Retina (tissue), 1 donor: ENCODE measurements at places on chromosomes 2 and 18.

GRCh38 chr2:61538920-61539520, 864 bp upstream of the XPO1 start:
- DNase-seq, result no peak

- DNase-seq, result no peak
Observed at GRCh38 chr2:64141674-64142405, 2.4 kb downstream of the PELI1 start.

- no peak for DNase-seq
Observed at GRCh38 chr18:77118256-77119090, 14.1 kb downstream of the MBP start.

GRCh38 chr18:47313901-47314300, 62.4 kb upstream of the SKOR2 start:
- DNase-seq, result no peak

- no peak for DNase-seq
Observed at GRCh38 chr18:79058007-79058406, 11.2 kb upstream of the ATP9B start.

- no peak for DNase-seq
Observed at GRCh38 chr2:105417857-105418436, 19.1 kb upstream of the FHL2 start.

- DNase-seq, result no peak
Observed at GRCh38 chr18:8603663-8604520, 5.3 kb upstream of the RAB12 start.

DNA sequence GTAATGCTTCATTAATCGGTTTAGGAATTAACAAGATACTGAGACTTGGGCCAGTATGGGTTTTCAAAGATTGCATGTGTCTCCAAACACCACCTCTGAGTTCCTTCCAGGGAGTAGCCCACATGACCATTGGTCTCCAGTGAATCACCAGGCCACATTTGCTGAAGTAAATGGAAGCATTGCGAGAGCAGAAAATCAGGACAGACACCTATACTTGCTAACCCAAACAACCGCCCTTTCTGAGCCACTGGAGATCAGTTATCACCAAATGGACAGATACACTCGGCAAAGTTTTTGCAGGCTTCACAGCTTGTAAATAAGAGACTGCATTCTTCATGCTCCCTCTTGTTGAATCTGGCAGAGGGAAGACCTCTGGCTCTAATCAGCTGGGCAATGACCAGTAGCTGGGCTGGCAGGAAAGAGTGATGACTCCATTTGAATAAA, 40.9 kb downstream of the GATA6 start:
- DNase-seq, result no peak

GRCh38 chr2:216557413-216557812, 58.8 kb downstream of the RPL37A start:
- DNase-seq, result no peak

- DNase-seq, result no peak
Observed at GRCh38 chr18:46477425-46478011, 179.5 kb downstream of the LOXHD1 start.

DNA sequence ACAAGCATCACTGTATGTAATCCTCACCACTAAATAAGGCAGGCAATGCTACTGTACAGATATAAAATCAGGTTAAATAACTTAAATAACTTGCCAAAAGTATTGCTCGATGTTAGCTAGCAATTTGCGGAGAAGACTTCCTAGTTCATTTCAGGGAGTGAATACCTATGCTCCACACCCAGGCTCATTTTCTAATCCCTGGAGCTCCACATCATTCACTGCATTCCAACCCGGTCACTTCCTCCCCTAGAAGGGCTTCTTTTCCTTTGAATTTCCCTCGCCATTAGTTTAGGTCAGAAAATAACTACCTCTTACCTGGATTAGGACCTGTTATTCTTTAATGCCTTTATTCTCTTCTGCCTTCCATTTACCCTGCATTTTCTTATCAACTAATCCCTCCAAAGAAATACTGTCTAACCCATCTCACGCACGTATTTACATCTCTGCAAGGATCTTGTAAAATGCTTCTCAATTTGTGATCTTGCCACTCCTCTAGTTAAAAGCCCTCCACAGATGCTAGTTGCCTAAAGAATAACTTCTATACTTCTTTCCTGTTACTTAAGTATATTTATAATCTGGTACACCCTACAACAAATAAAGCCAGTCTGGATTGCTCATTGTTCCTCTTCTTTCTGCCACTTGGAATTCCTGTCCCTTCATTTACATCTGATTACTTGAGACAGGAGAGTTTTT, 599.8 kb downstream of the NRXN1 start:
- DNase-seq, result no peak

- no peak for DNase-seq
Observed at GRCh38 chr2:42796427-42797248, 4.3 kb upstream of the HAAO start.

- DNase-seq, result no peak
Observed at GRCh38 chr2:173457366-173457765, 102.7 kb downstream of the CDCA7 start.

- no peak for DNase-seq
Observed at GRCh38 chr2:45570671-45571334, 40.3 kb downstream of the SRBD1 start.

DNA sequence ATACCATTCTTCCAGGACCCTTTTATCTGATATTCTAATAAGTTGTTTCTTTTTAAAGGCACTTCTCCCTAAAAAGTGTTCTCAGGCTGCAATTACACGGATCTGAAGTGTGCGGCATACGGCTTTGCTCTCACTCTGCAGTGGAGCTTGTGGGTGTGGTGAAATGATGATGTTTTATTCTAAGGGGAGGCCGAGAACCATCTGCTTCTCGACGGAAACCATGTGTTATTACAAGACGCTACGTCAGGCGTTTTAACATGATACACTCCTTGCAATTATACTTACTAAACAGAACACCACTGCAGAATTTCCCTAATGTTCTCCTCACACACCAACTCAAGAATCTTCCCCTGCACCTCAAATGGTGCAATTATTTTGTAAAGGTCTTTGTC, 34.9 kb upstream of the CTDP1 start:
- no peak for DNase-seq

- no peak for DNase-seq
Observed at GRCh38 chr2:24815171-24815570, 21.9 kb downstream of the CENPO start.

DNA sequence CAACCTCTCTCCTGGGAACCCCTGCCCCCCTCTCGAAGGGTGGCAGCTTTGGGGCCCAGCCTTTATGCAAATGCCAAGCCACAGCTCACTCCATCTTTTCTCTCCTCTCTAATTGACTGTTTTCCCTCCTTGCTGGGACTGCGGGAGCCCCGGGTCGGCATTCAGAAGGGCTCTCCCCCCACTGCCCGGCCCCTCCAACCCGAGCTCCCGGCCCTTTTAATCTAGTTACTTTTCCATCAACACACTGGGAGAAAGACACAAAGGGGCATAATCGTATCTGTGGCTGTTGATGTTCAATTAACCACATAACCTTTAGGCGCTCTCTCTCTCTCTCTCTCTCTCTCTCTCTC, 95.4 kb downstream of the INHBB start:
- peak; percentile 51 for DNase-seq

- DNase-seq, result no peak
Observed at GRCh38 chr2:26456440-26457250, 21.3 kb downstream of the OTOF start.

DNA sequence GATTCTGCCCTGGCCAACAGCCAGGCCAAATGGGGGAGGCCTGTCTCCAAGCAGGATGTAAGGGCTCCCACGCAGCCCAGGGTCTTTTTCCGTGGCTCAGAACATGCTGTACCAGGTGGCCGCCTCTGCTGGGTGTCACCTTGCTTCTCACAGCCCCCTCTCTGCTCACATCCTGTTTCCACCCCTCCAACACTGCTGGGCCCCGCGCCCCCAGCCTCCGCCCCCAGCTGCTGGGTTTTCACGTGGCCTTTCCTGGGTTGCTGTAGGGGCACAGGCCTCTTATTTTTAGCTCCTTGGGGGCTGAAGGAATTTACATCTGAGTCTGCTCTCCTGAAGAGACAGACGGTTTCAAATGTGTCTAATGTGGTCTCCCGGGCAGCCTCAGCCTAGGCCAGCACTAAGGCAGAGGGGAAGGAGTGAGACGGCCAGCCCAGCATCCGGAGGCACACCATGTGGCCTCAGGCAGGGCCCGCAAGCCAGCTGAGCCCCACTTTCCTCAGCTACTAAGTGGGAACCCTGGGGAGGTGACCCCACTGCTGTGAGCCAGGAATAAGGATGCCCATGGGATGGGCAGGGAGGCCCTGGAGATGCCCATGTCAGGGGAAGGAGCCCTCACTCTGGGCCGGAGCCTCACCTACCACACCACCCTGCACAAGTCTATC, 18.7 kb upstream of the DUSP2 start:
- DNase-seq, result peak; percentile 57

DNA sequence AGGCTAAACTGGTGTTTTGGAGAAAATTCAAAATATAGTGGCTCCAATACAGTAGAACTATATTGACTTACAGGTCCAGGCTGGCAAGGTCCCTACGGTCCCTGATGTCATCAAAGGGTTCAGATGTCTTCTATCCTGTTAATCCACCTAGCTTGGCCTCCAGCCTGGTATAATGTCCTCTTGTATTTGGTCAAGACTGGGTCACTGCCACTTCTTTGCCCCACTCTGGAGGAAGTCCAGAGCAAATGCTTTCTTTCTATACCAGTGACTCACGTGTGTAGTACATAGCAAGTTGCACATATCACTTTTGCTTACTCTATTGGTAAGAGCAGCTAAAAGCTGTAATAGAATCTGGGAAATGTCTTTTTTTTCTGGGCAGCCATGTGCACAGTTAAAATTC, 80.8 kb downstream of the LCLAT1 start:
- no peak for DNase-seq

GRCh38 chr2:203033395-203033794, 18.7 kb downstream of the NBEAL1 start:
- DNase-seq, result no peak

- DNase-seq, result no peak
Observed at GRCh38 chr18:10051877-10052631, 138.2 kb downstream of the VAPA start.

- DNase-seq, result no peak
Observed at GRCh38 chr2:58186501-58186900, 54.6 kb downstream of the FANCL start.

- DNase-seq, result no peak
Observed at GRCh38 chr2:242052421-242052820, 182.9 kb downstream of the RTP5 start.

- DNase-seq, result peak; percentile 86
Observed at GRCh38 chr2:237072067-237072931, 13.4 kb upstream of the COPS8 start.

DNA sequence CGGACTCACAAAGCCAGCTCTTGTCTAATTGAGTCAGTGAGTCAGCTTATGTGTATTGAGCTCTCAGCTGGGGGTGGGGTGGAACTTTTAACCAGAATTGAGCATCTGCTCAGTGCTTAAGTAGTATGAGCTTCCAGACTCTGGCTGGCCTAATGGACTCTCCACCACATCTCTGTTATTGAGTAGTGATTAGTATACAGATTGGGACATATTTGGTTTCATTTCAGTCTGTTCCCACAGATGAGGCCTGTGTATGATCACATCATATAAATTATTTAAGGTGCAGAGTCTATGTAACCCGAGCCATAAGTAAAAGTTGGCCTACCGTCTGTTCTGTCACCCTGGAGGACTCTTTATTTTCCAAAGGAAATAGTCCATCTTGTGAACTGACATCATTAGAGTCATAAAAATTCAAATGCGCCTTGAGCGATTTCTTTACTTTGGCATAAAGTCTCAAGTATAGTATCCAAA, 152.1 kb downstream of the THSD7B start:
- no peak for DNase-seq

GRCh38 chr2:110716959-110717645, 15.3 kb upstream of the ACOXL start:
- no peak for DNase-seq

- no peak for DNase-seq
Observed at GRCh38 chr2:238055841-238056240, 5.0 kb upstream of the SCLY start.

DNA sequence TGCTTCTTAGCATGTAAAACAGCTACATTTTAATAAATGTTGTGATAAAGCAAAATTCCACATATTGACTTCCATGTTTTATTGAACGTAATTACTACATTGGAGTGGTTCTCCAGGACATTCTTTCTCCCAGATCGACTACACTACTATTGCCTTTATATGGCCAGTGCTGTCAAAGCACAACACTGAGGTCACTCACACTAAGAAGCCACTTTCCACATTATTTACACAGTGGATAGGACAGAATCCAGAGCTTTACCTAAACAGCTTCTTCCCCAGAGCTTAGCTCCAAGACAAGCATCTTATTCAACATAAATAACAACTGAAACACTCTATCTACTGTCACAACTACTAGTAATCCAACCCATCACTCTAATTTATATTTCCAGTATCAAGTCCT, 73.9 kb upstream of the WDR75 start:
- DNase-seq, result no peak

DNA sequence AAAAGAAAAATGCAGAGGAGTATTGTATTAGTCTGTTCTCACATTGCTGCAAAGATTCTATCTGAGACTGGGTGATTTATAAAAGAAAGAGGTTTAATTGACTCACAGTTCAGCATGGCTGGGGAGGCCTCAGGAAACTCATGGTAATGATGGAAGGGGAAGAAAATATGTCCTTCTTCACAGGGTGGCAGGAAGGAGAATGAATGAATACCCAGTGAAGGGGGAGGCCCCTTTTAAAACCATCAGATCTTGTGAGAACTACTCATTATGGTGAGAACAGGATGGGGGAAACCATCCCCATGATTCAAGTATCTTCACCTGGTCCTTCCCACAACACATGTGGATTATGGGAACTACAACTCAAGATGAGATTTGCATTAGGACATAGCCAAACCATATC, 9.1 kb upstream of the PLCL1 start:
- no peak for DNase-seq

DNA sequence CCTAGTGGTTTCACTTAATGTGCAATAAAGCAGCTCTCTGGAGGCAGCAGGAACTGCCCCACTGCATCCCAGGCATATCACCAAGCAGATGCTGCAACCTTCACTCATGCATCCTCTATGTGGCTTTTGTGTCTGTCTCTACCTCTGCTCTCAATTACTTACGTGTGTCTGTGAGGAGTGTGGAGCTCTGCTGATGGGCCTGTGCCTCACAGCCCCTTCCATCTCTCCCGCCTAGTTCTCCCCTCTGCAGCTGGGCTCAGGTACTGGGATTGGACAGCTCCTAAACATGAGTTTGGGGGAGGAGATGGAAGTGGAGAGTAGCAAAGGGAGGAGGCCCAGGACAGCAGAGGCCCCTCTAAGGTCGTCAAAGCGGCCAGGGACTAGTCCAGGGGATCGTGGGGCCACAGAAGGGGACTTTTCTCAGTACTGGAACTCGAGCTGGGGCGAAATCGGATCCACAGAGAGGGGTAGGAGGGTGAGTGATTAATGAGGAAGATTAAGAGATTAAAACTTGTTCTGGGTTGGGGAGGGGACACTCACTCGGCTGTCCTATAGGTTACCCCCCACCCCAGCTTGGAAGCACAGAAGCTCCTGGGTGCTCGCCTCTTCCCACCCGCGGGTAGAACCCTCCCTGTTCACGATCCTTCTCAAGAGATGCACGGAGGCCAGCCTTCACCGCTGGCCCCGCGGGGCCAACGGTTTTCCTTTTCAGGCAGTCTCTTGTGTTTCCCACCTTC, 2.1 kb upstream of the LBX2 start:
- DNase-seq, result peak; percentile 37
